ENCODE measurements at places on chromosomes 13 and 19. TPM values are rescaled to one million over a fixed set of nuclear protein-coding genes. Genes with fewer than 3 reads are reported as not detected.

The EHD2 gene
- total RNA-seq = 0.54 TPM

DNA sequence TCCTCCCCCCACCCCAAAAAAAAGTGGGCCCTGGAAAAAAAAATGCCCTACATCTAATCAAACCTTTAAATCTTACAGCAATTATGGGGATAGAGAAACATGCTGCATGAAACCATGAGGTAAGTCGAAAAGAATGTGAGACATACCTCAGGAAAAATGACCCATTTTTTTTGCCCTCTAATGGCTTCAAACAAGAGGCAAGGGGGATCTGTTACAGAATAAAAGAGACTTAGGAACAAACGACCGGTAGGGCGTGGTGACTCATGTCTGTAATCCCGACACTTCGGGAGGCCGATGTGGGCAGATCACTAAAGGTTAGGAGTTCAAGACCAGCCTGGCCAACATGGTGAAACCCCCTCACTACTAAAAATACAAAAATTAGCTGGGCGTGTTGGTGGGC lies 8.4 kb downstream of the RGL3 start:
- no peak overlapping the region for H3K4me3 ChIP-seq
- H3K36me3 ChIP-seq = no peaks in the 10 kb centered on the region
- peaks cover 17% of the 10 kb centered on the region for H3K27me3 ChIP-seq
- no peak for DNase-seq

DNA sequence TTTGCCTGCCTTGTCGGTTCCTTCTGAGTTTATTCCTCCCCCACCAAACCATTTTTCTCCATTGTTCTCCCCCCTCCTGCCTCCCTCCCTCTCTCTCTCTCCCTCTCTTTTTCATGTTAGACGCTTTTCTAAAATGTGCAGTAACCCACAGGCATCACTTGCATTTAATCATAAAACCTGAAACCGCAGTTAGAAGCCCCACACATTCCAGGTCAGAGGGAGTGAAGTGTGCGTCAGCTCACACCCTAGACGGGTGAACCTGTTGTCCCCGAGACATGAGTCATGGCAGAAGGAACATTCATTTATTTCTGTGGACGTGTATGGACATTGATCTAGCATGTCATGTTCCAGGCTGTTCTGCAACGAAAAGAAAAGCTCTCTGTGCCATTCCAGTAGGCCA lies 19.9 kb downstream of the ONECUT3 start:
- H3K27me3 ChIP-seq = peaks cover 58% of the 10 kb centered on the region
- no peak for DNase-seq
- no peak overlapping the region for H3K27ac ChIP-seq
- H3K36me3 ChIP-seq = peaks cover 2% of the 10 kb centered on the region
- no peaks in the 10 kb centered on the region for H3K4me1 ChIP-seq

The RGS9BP gene
- total RNA-seq = 0.17 TPM

GRCh38 chr19:7287722-7288121 lies 6.5 kb downstream of the INSR start:
- no peak overlapping the region for H3K27ac ChIP-seq
- DNase-seq = no peak
- H3K27me3 ChIP-seq = peaks cover 6% of the 10 kb centered on the region
- H3K36me3 ChIP-seq = no peaks in the 10 kb centered on the region

- no peaks in the 10 kb centered on the region for H3K4me1 ChIP-seq
- no peak overlapping the region for H3K27ac ChIP-seq
- H3K36me3 ChIP-seq = no peaks in the 10 kb centered on the region
- H3K4me3 ChIP-seq = no peak overlapping the region
- H3K27me3 ChIP-seq = no peaks in the 10 kb centered on the region
Observed at GRCh38 chr19:58372311-58373133, 8.3 kb downstream of the ZNF837 start.

Data from activated T-helper 1 cell treated with anti-CD3 and anti-CD28 coated beads, Interleukin-12 subunit alpha, Interleukin-12 subunit beta, Interleukin-2, Interleukin-4 antibody, amounts not matched to agents 30 ng/mL and 10 ng/mL and 1 ng/mL, durations not matched to agents 14 hours and 24 hours and 36 hours (primary cell).